NCI-H187 (cell line): ENCODE measurements at places on chromosomes 6 and 20.

DNA sequence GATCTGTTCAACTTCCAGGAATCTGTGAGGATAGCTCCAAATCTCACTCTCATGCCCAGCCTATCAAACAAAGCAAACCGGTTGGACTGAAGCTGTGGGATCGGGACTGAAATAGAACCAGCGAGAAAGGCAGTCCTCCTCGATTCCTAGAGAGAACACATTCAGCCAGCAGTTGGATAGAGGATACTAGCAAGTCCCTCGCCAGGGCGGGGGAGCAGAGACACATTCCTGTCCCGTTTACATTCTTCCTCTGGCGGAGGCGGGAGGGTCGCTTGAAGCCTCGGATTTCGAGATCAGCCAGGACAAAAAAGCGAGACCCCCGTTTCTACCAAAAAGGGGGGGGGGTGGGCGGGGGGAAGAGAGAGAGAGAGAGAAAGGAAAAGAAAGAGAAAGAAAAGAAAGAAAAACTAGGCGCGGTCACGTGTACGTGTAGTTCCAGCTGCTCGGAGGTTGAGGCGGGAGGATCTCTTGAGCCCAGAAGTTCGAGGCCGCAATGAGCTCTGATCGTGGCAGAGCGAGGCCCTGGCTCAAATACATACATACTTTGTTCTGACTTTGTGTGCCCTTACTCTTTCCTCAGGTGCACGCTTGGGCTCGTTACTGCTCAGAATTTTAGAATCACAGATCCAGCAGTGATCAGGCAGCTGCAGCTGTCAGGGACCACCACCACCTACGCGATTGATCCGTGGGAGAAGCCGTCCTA is 19.5 kb downstream of the ZNF311 start:
- peak; percentile 74 for DNase-seq

DNA sequence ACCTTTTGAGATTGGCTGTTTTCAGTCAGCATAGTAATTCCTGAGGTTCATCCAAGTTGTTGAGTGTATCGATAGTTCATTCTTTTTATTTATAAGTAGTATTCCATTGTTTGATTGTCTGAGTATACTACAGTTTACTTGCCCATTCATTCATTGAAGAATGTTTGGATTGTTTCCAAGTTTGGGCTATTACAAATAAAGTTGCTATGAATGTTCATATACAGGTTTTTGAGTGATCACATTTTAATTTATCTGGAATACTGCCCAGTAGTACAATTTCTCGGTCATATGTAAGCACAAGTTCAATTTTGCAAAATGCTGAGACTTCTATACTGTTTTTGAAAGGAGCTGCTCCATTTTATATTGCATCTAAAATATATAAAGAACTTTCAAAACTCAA is 14.2 kb upstream of the EPHA7 start:
- no peak for DNase-seq

DNA sequence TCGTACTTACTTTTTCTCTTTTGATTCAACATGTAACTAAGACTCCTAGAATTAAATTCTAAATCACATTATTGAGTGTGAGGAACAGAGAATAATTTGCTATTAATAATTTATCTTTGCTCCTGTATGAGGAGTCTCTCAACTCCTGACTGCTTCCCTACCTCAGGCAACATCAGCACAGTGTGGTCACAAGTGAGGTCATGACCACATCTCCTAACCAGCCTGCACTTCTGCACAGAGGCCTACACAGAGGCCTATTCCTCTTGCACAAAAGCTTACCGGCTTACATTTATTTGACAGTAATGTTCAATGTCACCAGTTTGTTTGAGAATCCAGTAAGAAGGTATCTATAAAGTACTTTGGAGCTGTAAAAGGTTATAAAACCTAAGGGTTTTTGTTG is 637.4 kb upstream of the MARCKS start:
- DNase-seq: no peak

DNA sequence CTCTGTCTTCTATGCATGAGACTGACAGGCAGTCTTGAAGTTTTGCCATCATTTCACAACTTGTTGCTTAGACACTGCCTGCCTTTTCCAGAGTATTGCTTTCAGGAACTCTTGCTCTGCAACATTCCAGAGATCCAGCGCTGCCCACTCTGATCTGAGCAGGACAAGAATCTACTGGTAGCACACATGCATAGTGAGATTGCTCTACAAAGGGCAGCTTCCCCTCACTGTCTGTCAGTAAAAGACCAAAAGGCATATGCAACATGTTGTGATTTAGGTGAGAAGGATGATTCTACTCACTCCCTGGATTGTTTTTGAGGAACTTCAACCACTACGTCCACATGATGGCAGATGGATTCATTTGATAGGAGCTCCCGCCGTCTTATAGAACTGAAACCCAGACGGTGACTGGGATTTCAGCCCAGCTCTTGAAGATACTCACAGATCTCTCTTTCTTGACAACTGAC is 259.1 kb downstream of the ARID1B start:
- DNase-seq: no peak

GRCh38 chr6:155232848-155233247 is 31.0 kb upstream of the CLDN20 start:
- no peak for DNase-seq

DNA sequence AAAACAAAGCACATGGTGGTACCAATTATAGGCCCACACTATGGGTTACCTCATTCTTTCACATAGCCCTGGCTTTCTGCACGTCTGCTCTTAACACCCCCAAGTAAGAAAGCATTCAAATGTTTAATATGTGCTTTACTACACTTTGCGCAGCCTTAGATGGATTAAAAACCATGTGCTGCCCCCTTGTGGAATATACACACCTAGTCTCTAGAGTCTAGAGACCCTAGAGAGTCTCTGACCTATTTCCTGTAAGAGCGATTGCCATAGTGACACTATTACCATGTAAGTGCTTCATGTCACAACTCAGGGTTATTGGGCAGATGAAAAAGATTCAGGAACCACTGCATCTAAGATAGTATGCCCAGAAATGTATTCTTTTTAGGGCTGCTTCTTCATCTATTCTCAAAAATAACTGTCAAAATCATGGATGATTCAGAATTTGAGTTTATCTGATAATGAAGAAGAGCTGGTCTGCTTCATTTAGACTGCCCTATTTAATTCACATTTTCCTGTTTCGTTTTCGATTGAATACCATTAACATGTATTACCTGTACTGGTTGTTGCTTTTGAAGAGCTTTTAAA is 186.3 kb downstream of the ADGB start:
- peak; percentile 27 for DNase-seq

DNA sequence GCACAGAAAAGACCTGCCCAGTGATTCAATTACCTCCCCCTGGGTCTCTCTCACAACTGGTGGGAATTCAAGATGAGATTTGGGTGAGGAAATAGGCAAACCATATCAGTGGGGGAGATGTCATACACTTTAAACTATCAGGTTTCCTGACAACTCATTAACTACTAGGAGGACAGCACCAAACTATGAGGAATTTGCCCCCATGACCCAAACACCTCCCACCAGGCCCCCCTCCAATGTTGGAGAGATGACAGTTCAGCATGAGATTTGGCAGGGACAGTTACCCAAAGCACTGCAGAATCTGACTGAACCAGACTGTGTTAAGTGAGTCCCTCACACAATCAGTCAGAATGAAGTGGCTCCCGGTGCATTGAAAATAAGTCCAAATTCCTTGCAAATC is 148.0 kb downstream of the TTLL2 start:
- DNase-seq: no peak

DNA sequence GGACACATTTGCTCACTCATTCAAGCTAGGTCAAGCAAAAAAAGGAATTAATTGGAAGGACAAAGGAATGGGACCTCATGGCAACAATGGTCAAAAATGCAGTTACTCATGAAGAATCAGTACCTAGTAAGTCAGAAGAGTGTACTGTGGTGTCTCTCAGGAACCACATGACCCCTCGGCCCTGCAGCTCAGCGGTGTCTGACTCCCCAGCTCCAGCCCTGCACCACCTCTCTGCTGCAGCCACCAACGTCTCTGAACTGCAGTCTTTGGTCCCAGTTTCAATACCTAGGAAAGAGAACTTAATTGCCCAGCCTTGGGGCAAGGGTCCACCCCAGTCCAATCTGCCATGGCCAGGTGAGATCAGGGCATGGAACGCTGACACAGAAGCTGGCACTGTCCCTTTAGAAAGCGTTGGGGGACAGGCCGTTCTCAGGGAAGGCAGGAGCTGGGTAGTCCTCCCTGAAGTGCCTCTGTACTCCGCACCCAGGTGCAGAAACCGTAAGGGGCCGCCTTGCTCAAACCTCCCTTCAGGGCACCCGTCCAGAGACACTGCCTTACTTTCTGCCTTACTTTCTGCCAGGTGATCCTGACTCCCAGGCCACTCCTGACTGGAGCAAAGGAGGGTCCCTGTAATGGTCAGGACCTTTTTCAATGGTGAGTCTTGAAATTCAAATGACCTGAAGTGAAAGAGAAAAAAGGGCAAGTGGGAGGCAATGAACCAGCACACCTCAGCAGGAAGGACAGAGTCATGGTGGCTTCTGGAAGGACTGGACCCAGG is 13.2 kb upstream of the NELFCD start:
- no peak for DNase-seq

- no peak for DNase-seq
These were observed 130.4 kb upstream of the RPS6KA2 start for GRCh38 chr6:166757232-166758135.

DNA sequence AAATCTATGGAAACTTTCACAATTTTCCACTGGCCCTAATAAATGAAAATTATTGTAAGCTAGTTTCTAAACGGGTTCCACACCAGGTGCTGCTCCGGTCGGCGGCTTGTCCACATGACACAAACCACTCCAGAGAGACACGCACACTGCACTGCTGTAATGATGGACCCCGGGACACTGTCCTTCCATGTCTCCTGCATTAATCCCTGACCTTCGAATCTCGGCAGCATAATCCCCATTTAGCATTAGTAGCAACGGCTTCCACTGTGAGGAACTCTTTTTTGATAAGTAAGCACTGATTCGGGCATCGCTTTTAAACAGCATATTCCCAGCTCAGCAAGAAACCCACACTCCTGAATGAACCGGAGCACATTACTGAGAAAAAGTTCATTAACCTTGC is 43.5 kb downstream of the INSM1 start:
- no peak for DNase-seq

GRCh38 chr6:98433325-98434056 is 400.9 kb upstream of the POU3F2 start:
- DNase-seq: no peak

DNA sequence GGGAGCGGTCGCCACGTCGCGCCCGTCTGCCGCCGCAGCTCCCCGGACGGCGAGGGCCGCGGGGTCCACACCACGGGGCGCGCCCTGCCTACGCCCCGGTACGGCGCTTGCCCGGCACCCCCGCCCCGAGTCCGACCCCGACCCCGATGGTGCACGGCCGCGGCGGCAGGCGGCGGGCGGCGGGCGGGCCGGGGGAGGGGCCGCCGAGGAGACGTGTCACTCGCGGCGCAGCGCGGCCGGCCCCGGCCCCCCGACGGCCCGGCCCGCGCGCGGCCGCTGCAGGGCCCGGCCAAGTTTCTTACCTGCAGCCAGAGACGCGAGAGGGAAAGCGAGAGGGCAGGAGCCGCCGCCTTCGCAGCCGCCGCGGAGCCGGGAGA is 328 bp downstream of the RRBP1 start:
- no peak for DNase-seq

GRCh38 chr6:95546148-95546547 is 31.2 kb upstream of the MANEA start:
- no peak for DNase-seq

DNA sequence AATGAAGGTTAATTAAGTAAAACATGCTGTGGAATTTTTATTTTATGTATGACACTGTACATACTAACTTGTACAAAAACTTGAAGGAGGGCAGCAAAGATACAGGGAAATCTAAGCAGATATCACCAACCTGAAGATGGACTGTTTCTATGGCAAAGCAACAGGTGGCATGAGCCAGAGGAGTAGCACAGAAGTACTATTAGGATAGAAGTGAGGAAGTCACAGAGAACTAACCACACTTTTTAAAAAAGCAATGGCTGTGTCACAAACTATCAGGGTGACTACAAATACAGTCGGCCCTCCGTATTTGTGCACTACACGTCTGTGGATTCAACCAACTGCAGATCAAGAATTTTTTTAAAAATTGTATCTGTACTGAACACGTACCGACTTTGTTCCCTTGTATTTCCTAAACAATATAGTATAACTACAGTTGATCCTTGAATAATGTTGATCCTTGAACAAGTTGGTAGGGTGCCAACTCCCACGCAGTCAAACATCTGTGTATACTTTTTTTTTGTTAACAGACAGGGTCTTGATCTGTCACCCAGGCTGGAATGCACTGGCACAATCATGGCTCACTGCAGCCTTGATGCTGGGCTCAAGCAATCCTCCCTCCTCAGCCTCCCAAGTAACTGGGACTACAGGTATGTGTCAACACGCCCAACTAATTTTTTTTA is 61.0 kb downstream of the NUDT3 start:
- DNase-seq: no peak

DNA sequence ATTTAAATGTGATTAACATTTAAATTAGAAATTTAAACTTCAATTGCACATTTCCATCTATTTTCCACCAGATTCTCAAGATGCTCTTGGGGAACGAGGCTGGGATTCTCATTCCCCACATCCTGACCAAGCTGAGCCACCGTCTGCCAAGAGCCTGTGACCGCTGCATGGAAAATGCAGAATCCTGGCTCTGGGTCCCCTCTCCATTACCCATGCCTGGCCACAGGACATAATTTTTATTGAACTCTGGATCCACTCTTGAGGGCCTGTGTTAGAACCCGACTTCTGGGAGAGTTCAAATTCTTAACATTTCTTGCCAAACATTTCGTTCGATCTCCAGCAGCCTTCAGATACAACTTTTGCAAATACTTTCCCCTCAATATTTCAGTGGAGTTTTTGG is 201.6 kb upstream of the SNX9 start:
- no peak for DNase-seq

DNA sequence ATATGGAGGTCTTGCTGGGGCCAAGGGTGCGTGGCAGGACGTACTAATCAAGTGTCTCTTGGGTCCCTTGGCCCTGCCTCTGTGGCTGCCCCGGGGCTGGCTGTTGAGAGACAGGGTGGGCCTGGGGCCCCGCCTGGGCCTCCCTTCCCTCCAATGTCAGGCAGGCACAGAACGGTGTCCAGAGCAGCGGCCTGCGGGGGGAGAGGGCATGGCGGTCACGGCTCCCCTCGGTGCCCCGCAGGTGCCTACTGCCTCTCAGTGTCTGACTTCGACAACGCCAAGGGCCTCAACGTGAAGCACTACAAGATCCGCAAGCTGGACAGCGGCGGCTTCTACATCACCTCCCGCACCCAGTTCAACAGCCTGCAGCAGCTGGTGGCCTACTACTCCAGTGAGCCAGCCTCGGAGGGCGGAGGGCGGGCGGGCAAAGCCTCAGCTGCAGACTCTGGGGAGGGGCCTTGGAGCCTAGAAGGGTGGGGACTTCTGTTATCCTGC is 50.0 kb downstream of the SRC start:
- peak; percentile 66 for DNase-seq

GRCh38 chr20:41249411-41250281 is 67.9 kb downstream of the ZHX3 start:
- DNase-seq: no peak

- DNase-seq: no peak
These were observed 36.4 kb downstream of the PSMG4 start for GRCh38 chr6:3294921-3295871.
